CD4-positive, alpha-beta T cell treated with Interleukin-12 subunit alpha and Interleukin-12 subunit beta, for 1 hour (primary cell): ENCODE measurements at places on chromosomes 13 and 19.

GRCh38 chr13:25867038-25867437 lies 184.8 kb downstream of the SHISA2 start:
- DNase-seq, result no peak

DNA sequence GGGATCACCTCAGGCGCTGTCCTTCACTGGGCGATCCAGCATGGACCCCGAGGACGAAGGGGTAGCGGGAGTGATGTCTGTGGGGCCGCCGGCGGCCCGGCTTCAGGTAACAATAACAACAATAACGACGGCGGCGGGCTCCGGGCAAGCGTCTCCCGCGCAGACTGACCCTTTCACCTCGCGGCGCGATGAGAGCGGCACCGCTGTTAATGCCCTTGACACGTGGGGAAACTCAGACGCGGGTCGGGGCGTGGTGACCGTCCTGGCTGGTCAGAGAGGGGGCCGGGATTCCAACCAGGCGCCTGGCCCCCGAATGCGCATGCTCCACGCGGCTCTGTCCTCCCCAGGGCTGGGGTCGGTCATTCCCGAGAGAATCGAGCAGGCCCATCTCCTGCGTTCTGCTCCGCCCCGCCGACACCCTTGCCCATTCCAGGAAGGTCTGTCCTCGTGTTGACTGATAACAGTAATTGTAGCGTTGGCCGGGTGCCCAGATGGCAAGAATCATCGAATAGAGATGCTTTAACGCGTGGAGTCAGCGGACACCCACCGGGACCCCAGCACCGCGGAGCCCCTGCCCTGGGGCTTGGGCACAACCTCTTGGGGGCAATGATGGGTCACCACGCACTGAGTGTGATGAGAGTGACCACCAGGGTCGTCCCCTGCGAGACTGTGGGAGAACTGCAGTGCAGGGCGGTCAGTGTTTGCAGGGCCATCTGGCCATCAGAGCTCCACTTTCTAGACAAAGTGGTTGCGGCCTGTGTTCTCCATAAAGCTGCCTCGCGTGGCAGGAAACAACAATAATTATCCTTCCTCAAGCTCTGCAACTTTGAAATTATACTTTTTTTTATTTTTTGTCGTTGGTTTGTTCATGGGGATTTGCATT lies 528 bp downstream of the ZNF8 start:
- DNase-seq, result peak; percentile 27

- DNase-seq, result peak; percentile 10
These were observed 989 bp downstream of the ZNF766 start for GRCh38 chr19:52270266-52270885.

GRCh38 chr19:11236324-11237301 lies 2.8 kb upstream of the ANGPTL8 start:
- no peak for DNase-seq

DNA sequence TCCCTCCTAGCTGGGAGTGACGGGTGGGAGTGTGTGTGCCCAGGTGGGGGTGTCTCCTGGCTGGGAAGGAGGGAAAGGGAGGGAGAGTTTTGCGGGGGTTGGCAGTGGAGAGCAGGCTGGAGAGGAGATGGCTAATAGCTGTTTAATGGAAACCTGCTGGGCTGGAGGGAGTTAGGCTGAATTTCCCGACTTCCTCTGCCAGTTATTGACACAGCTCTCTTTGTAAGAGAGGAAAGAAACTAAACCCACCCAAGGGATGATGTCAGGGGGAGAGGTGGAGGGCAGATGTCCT lies 10.2 kb upstream of the ILF3 start:
- no peak for DNase-seq

GRCh38 chr13:28316129-28316528 lies 177.8 kb downstream of the PAN3 start:
- DNase-seq, result no peak

DNA sequence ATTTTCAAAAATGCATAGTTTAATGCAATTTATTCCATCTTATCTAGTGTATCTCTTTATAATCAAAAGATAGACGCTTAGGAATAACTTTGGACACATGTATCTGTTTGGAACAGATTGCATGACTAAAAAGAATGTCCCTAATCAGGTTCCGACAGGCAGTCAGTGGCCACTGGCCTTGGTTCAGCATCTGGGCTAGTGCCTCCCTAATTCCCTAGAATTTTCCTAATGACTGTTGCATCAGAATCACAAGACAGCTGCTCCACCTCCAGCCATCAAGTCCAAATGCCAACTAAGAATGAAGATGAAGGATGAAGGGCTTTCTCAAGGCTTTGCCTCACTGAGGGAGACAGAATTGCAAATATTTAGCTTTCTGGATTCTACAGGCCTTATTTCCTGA lies 173.8 kb downstream of the EFNB2 start:
- DNase-seq, result no peak

- DNase-seq, result no peak
These were observed 10.3 kb downstream of the SH3GL1 start for GRCh38 chr19:4390017-4390566.

DNA sequence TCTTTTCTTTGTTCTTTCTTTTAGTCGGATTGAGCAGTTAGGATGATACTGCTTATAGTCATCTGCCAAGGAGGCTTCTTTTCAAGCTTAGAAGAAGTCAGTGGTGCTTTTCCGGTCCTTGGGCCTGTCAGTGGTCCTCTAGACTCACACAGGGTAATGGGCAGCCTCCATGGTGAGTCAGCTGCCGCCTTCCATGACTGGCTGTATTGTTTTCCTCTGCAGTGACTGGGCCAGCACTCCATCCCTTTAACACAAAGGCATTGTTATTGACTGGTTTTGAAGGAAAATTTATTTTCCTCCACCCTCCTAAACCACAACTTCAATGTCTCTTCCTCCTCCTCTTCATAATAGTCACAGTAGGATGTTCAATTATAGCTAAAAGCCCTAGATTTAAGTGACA lies 47.1 kb upstream of the CNMD start:
- no peak for DNase-seq

GRCh38 chr13:76823969-76824368 lies 62.2 kb downstream of the KCTD12 start:
- no peak for DNase-seq

- no peak for DNase-seq
These were observed 22.1 kb downstream of the WTIP start for GRCh38 chr19:34503531-34504272.

GRCh38 chr19:40799558-40800338 lies 757 bp downstream of the EGLN2 start:
- DNase-seq, result no peak

GRCh38 chr19:782185-782877 lies 14.9 kb upstream of the PTBP1 start:
- no peak for DNase-seq
